ENCODE measurements at places on chromosomes 5 and 9. TPM values are rescaled to one million over a fixed set of nuclear protein-coding genes. Genes with fewer than 3 reads are reported as not detected.
A peak's percentile ranks its signal among the peaks of the same experiment; 100 is the strongest.

The ACTBL2 gene
- total RNA-seq = not detected

The PHF2 gene
- 35.5 TPM for total RNA-seq

- peak; percentile 56 for DNase-seq
These were observed 885 bp upstream of the MLLT3 start for GRCh38 chr9:20623021-20623747.

DNA sequence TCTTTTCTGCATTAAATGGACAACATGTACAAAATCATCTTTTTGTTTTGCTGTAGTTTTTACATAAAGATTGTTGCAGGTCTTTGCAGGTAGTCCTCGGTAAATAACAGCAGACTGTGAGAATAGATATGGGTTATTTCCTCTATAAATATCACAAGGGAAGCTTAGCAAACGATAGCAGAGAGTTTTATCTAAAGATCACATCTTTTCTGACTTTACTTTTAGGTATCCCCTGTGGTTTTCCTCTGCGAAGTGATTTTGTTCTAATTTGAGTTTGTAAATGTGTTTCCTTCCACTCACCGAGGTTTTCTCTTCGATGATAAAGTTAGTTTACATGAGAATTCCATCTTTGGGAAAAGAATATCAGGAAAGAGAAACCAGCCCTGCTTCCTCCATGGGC lies 109.6 kb downstream of the EGFLAM start:
- DNase-seq = no peak

DNA sequence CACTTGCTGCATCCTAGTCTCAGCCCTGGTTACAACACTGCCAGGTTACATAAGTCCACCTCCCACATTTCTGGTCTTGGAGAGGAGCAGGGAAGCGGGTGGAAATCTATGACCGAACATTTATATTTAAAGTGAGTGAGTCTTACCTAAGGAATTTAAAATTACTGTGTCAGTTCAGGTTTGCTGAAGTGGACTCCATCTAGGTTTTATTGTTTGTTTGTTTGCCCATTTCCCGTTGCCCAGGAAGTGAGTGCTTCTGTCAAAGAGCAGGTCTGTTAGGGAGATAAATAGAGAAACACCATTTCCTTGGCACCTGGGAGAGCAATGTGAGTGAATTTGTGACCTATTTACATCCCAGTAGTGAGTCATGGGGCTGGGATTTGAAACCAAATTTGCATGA lies 179.5 kb downstream of the KIF4B start:
- no peak for DNase-seq

GRCh38 chr5:2669259-2669658 lies 82.2 kb downstream of the IRX2 start:
- DNase-seq = no peak

DNA sequence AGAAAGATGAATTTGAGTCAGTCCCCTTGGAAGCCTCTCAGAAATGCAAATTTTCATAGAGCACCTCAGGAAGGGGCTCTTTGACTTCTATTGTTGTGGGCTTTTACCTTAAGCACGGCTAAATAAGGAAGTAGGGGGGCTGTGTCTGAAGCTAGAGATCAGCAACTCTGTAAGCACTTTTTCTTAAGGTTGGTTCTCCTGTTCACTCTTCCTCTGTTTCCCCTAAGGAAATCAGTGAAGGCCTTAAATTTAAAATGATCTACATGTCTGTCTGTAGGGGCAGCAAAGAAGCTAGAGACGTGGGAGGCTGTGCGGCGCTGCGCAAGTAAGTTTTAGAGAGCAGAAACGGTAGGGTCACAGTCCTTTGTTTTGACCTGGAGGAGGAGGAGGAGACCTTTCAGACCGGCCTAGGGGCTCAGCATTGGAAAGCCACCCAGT lies 1.2 kb upstream of the CDC14B start:
- DNase-seq = no peak

DNA sequence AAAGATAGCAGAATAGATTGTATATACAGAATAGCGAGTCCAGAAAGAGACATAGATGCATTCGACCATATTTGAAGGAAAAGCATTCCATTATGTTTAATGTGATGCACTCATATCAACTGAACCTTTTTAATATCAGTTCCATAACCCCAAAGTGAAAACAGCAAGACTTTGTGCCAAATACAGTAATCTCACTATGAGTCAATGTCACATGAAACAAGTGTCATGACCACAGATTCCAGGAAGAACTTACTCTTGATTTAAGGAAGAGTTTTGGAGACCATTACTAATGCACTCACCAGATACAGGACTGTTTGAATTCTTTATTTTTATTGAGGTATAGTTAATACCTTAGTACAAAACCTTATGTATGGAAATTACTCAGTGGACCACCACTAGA lies 220.5 kb downstream of the SH3GL2 start:
- no peak for DNase-seq
